Fibroblast of the conjunctiva (primary cell): ENCODE measurements at places on chromosomes 11 and 22.

GRCh38 chr11:15858881-15859280 lies 497.5 kb downstream of the SOX6 start:
- no peak for DNase-seq

DNA sequence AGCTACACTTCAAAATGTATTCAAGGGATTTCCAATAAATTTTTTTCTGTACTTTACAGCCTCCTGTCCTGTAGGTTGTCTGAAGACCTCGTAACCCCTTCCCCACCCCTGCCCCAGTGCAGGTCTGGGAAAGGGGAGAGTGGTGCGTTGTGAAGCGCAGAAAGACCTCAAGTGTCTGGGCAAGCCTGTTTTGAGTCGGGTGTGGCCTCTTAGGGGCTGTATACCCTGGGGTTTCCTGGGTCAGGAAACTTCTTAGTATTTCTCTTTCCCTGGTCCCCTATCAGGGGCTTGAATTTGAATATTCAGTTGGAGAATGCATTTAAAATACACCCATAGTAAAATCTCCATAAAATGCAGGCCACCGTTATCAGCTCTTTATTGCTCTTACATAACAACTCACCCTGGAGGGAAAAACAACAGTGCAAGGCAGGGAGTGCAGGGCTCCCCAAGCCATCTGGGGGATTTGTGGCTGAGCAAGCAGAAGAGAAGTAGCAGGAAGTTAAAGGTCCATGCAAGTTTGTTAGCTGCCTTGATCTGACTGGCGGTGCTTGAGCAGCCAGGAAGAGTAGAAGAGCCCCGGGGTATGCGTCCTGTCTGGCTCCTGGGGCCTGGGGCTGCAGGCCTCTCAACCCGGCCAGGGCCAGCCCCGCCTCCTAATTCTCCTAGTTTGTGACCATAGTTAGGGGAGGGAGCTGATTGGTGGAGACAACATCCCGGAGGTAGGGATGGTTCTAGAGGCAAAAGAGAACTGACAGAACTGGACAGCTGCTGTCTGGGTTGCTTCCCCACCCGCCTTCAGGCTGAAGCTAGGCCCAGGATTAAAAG lies 25.7 kb downstream of the ARHGAP1 start:
- no peak for DNase-seq

DNA sequence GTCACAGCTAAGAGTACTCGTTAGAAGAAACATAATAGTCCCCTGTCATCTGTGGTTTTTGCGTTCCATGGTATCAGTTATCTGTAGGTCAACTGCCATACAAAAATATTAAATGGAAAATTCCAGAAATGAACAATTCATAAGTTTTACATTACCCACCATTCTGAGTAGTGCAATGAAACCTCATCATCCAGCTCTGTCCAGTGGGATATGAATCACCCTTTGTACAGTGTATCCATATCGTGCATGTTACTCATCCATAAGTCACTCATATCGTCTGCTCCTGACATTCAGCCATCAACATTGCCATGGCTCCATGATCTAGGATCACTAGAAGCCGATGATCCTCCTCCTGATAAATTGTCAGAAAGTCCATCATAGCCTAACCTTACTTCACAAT lies 174.9 kb upstream of the C11orf87 start:
- peak; percentile 9 for DNase-seq

- no peak for DNase-seq
These were observed 12.4 kb downstream of the GLYATL2 start for GRCh38 chr11:58832056-58832645.

- DNase-seq: no peak
These were observed 22.5 kb downstream of the GAS2 start for GRCh38 chr11:22688914-22689313.

DNA sequence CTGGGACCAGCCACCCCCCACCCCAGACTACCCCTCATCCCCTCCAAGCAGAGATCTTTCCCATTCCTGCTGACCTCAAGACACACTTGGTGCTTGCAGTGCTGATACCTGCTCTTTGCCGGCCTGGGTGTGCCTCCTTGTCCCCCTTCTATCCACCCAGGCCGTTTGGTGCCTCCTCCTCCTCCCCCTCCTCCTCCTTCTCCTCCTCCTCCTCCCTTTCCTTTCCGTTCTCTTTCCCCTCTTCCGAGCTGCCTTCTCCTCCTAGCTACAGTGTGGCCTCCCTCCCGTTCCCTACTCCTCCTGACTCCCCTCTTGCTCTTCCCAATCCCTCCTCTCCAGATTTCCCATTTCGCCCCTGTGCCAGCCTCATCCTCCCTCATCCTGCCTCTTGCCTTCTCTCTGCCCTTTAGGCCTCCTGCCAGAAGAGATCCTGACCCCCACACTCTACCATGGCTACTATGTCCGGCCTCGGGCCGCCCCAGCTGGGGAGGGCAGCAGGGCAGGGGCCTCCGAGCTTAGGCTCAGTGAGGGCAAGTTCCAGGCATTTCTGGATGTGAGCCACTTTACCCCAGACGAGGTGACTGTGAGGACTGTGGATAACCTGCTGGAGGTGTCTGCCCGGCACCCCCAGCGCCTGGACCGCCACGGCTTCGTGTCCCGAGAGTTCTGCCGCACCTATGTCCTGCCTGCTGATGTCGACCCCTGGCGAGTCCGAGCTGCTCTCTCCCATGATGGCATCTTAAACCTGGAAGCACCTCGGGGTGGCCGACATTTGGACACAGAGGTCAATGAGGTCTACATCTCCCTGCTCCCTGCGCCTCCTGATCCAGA lies 712 bp downstream of the HSPB2 start:
- no peak for DNase-seq

DNA sequence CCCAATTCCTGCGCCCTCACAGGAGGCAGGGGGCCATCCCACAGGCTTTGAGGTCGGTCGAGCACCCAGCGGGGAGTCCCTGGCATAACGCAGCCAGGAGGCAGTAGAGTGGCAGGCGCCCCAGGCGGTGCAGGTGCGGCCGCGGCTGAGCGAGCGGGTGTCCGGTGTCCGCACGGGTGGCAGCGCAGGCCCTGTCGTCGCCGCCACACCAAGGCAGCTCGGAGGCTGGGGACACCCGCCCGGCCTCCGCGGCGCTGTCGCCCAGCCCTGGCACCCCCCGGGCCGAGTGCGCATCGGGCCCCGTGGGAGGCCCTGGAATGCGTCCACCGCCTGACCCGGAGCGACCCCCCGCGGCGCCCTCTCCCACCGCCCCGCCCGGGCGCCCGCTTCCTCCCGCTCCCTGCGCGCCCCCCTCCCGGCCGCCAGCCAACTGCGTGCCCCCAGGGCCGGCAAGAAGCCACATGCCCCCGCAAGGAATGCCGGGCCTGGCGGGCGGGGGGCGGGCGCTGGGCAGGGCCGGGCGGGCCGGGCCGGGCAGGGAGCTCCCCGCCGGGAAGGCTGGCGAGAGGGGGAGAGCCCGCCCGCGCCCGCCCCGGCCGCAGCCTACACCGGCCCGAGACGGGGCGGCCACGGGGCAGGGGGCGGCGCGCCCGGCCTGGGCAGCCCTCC lies 33.9 kb downstream of the PRDM11 start:
- no peak for DNase-seq

- DNase-seq: no peak
These were observed 14.5 kb upstream of the RPS19BP1 start for GRCh38 chr22:39546889-39547586.

DNA sequence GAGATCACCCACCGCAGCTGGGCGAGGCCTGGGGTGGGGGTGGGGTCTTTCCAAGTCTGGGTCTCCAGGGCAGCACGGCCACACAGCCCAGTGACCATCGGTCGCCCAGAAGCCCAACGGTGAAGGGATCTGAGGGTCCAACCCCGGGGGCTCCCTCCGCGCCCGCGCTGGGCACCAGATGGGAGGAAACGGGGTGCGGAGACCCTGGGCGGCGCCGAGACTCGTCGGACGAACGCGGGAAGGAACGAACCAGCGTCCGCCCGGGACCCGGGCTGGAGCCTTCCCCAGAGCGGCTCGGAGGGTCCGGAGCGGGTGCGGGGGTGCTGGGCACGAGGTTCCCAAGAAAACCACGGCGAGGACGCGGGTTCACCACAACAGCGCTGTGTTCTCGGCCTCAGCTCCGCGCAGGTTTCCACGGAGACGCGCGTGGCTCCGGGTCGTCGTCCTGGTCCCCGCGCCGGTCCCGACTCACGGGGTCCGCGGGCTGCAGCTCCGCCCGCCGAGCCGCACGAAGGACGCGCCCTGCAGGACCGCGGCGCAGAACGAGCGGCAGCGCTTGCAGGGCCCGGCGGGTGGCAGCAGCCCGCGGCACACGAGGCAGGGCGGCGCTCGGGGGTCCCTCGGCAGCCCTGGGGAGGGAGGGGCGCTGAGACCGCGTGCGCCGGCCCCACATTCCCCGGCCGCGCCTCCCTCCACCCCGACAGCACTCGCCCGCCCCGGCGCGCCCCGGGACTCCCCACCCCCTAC lies 2.3 kb upstream of the IL17REL start:
- DNase-seq: no peak

- no peak for DNase-seq
These were observed 40.0 kb downstream of the AHNAK start for GRCh38 chr11:62506413-62507124.

GRCh38 chr11:78082146-78082545 lies 2.5 kb upstream of the NDUFC2 start:
- DNase-seq: no peak

DNA sequence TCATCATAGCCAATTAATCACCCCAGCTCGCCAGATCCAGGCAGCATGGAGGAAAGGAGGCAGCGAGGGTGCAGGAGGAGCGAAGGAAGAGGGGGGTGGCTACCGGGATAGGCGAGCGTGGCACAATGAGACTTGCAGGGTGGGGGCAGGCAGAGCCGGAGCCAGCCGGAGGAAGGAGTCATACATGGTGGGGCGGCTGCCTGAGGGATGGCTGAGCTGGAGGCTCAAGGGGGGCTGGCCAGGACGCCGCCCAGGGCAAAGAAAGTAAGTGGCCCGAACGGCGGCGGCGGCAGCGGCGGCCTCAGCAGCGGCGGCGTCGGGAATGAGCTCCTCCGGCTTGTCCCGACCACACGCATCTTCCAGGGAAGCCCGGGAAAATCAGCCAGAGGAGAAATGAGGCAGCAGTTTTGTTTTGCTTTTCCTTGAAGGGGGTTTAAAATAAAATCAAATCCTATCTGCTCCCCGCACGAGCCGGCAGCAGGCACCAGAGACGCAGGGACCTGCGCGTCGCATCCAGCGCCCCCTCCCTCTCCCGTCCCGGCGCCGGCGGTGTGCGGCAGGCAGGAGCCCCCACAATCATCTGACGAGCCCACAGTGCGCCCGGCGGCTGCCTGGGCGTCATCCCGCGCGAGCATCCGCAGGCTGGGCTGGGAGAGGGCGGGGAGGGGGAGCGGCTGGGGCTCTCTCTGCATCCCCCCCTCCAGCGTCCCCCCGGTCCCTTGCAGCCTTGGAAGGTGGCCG lies 263.6 kb downstream of the CTTN start:
- DNase-seq: no peak

- no peak for DNase-seq
These were observed 1.3 kb downstream of the TMPRSS13 start for GRCh38 chr11:117927926-117928325.

DNA sequence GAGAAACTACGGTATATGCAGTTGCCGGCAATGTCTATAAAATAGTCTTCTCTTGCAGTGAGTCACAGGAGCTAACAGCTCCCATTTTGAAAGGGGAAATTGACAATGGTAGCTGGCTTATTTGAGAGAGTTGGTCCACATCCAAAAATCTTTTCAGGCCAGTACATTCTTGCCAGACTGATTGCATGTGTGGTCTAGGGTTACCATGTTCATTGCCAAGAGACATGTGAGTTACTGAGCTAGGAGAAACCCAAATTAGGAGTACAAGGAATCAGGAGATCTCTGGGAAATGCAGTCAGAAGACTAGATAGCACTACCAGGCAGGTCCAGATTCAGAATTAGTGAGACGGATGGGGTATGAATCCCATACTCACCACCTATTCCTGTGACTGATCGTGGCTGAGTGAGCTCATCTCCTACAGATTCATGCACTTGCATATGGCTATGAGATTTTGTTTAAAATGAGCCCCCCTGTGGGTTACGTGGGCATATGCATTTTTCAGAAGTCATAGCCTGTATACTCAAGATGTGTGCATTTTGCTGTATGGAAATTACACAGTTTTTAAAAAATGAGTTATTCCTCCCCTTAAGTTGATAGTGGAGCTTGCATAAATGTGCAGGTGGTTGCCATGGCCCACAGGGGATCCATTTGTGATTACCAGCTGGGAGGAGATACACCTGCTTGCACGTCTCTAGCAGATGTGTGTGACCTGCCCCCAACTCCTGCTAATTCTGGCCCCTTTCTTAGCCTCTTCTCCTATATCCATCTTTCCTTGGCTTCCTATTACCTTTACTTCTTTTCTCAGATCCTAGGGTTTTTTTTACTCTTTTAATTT lies 102.7 kb downstream of the COMMD9 start:
- peak; percentile 95 for DNase-seq

GRCh38 chr11:36558571-36559413 lies 9.0 kb upstream of the RAG1 start:
- DNase-seq: no peak

DNA sequence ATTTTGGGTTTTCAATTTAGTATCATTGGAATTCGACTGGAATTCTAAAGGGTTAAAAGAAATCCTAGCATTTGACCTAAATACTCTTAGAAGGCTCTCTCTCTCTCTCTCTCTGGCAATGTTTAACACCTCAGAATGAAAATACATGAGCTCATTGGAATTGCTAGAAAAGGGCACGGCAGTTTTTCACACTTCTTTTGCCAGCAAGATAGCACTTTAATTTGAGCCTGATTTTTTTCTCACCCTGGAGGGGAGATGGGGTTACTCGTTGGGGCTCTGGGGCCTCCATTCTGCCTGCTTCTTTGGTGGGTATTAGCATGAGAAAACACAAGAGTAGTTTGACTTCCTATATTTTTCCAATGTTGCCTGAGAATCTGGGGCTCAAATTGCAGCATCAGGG lies 22.8 kb upstream of the CLMP start:
- DNase-seq: no peak

DNA sequence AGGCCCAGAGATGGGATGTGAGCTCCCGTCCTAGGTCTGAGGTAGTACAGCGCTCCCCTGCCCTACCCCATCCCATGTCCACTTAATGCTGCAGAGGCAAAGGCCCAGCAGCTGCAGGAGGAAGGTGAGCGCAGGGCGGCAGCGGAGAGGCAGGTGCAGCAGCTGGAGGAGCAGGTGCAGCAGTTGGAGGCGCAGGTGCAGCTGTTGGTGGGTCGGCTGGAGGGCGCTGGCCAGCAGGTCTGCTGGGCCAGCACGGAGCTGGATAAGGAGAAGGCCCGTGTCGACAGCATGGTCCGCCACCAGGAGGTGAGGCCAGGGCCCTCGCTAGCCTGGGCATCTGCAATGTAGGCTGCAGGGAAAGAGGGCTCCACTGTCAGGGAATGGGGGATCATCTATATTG lies 15.2 kb downstream of the CCDC157 start:
- DNase-seq: no peak

GRCh38 chr11:91846002-91846401 lies 378.6 kb upstream of the FAT3 start:
- no peak for DNase-seq
